ENCODE measurements at places on chromosomes 2 and 18. TPM values are rescaled to one million over a fixed set of nuclear protein-coding genes. Genes with fewer than 3 reads are reported as not detected.

DNA sequence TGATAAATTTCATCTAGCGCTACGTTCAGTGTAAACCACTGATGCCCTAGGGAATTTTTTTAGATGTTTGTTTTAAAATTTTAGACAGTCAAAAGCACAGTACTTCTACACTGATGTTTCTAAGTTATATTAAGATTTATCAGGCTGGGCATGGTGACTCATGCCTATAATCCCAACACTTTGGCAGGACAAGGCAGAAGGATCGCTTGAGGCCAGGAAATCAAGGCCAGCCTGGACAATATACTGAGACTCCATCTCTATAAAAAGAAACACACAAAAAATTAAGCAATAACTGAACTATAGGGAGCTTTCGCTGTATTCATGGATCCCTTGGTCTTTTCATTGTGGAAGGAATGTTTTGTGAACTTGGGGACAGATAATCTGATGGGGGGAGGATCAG lies 50.6 kb upstream of the MAPRE2 start:
- DNase-seq, result no peak

- DNase-seq, result no peak
Measured at GRCh38 chr2:33190393-33190937, 243.7 kb downstream of the LTBP1 start.

Gene WDR35
- 12.1 TPM for polyA plus RNA-seq

DNA sequence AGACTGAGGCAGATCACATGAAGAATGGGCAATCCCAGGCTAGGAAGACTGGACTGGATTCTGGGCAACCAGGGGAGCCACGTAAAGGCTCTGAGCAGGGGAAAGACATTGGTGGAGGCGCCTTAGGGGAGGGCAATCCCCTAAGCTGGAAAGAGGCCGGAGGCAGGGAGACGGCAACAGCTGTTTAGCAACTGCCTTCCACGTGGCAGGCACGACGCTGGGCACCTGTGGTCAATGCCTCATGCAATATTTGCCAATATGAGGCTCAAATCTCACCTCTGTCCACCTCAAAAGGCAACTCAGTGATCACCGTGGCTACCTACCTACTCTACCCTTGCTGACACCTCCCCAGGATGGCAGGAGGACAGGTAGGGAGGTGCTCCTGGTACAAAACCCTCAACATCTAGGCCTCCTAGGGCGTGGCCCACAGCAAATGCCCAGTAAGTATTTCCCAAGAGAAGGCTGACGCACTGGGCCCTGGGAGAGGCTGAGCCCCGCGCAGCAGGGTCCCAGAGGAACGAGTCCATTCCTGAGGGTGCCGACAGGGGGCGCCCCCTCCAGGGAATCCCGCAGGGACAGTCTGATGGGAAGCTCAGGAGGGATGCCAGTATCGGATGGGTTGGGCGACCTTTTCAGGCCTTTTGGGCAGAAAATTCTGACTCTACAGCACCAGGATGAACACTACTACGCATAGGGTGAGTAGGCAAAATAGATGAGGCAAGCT lies 8.9 kb downstream of the BOLA3 start:
- DNase-seq, result no peak

GRCh38 chr2:188518381-188518780 lies 226.7 kb downstream of the GULP1 start:
- DNase-seq, result no peak

GRCh38 chr18:55300421-55300935 lies 287.5 kb downstream of the TCF4 start:
- peak; percentile 65 for DNase-seq

- DNase-seq, result no peak
Measured at GRCh38 chr2:862355-862687, 88.3 kb upstream of the SNTG2 start.

DNA sequence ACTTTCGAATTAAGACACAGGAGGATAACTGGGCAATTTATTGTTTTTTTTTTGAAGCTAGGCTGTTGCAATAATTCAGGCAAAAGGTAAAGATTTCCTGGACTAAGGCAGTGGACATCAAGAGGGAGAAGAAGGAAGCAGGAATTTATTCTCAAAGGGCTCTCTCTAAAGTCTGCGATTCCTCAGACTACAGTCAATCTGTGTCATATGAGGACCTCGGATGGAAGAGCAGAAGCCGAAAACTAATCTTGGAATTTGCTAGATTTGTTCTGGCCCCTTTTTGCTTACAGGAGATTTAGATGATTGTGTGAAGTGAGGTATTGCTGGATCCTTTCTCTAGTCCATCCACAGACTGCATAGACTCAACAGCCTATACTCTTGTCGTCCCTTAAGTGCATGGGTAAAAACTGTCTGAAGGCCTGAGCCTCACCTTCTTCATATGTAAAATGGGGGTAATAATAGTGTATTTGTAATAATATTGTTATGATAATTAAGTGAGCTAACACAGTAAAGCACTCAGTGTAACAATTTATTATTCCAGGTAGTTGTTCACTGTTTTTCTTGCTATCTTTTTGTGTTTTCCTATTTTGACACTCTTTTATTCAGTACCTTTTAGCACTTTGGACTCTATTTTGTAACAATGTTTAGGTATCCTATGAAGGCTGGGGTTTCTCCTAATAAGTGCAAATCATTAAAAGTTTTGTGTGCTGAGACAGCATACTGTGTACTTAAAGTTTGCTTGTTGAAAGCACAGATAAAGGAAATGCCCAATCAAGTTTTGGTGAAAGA lies 54.2 kb upstream of the NT5C1B start:
- DNase-seq, result no peak

- no peak for DNase-seq
Measured at GRCh38 chr2:168430431-168430830, 25.6 kb upstream of the CERS6 start.

DNA sequence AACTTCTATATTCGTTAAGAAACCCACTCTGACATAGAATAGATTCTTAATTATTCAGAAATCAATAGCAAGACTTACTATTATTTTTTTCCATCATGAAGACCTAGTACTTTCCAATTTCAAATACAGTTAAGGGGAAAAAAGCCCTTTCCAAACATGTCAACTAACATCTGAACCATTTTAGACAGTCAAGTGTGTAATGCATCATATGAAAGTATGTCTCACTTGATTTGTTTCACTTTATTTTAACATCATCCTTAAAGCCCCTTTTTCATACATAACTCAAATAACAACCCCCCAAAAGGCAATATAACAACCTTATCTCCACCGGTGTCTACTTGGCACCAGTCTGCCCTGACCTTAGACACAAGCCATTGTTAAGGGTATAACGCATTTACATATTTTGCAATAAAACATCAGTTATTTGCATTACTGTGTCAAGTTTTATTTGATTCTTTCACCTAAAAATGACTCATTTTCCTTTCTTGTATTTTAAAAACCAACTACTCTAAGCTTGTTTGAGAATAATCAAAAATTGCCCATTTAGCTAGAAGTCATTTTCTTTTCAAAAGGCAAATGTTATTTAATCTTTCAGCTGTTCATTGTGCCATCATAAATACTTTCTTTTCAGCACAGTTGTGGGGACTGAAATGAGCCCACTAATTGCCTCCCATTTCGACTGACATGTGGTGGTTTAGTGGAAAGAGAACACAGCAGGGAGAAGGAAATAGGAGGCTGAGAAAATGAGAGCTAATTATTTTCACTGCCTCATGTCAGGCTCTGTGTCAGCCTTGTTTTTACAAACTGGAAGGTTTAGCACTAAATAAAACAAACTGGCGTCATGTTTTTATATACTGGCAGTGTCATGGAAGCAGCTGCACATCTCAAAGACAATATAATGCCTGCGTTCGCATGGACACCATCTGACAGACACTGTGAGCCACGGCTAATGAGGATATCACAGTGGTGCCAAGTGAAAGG lies 104.7 kb upstream of the CDCA7 start:
- no peak for DNase-seq

DNA sequence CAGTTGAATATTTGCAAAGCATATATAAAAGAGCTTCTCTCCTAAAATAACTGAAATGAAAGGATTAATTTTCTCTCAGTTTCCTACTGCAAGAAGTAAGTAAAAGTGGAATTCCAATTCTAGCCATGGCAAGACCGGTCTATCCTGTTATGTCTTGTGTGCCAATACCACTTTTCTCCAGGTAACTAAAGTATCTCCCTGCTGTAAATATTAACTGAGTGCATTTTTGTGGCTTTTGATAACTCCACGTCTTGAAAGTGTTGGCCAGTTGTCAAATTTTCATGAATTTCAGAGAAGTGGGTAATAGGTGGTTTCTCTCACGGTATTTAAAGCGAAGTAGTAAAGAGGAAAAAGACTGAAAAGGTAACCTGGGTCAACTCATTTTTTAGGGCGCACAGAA lies 225.9 kb downstream of the NEDD4L start:
- no peak for DNase-seq

- DNase-seq, result no peak
Measured at GRCh38 chr2:6069381-6069780, 377.2 kb downstream of the SOX11 start.

DNA sequence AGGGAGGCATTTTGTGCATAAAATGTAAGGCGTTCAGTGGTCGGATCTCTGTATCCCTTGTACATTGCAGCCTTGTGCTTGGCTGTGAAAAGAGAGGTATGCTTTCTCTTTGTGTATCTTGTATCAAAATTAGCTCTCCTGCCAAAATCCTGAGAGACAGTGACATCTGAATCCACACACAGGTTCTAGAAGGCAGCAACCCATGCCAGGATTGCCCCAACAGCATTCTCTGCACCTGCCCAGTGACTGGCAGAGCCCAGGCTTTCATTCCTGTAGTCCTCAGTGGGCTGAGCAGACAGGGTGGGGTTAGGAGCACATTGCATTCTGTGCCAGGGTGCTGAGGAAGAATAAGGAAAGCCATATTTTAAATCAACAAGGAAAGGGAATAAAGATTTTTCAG lies 740.3 kb upstream of the RAB6C start:
- DNase-seq, result no peak

Gene LYG2
- polyA plus RNA-seq, result not detected

Gene VSNL1
- 0.96 TPM for polyA plus RNA-seq

Gene REEP1
- 0.13 TPM for polyA plus RNA-seq

- no peak for DNase-seq
Measured at GRCh38 chr2:196248467-196249094, 77.2 kb upstream of the STK17B start.

DNA sequence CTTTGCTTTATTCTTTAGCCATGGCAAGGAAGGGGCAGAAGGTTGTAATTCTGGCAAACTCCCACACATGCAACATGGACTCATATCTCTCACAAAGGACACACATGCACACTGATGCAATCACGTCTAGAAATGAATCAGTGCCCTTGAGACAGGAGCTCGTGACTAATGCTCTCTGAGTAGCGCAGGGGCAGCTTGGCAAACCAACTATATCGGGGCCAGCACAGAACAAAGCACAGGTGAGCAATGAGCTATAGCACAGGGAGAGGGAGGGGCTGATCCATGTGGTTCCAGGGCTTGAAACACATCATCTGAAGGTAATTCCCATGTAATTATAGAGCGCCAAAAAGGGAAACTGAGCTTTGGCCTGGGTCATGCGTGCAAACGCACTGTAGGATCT lies 165.2 kb upstream of the KLF7 start:
- DNase-seq, result no peak

DNA sequence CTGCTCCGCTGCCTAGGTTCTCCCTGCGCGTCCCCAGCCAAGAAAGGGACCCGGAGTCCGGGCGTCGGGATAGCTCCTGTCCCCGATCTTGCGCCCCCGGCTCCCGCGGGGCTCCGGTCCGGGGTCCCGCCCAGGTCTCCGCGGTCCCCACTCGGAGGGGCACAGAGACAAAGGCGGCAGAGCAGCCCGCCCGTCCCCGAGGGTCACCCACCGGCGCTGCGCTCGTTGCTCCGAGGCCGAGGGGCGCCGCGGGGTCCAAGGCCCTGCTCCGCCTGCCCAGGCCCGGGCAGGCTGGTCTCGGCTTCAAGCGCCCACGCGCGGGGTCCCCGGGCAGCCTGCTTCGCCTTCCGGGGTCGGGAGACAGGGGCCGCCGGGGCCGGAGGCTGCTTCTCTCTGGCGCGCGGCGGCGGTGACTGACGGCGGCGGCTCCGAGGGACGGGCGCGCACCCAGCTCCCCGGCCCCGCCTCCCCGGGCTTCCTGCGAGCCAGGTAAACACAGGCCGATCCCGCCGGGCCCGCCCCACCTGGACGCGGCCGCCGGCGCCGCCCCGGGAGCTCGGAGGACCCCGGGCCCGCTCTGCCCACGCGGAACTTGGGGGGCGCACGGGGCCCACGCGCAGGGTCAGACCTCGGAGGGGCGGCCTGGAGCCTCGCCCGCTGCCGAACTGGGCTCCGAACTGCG lies at the start of gene MBP:
MBP (minus strand) TSS at position 415 of the 682 bp plus-strand sequence. CDS start 27,522 bp downstream, outside the sequence.
- peak; percentile 60 for DNase-seq

Gene HOXD10
- polyA plus RNA-seq, result 0.03 TPM

DNA sequence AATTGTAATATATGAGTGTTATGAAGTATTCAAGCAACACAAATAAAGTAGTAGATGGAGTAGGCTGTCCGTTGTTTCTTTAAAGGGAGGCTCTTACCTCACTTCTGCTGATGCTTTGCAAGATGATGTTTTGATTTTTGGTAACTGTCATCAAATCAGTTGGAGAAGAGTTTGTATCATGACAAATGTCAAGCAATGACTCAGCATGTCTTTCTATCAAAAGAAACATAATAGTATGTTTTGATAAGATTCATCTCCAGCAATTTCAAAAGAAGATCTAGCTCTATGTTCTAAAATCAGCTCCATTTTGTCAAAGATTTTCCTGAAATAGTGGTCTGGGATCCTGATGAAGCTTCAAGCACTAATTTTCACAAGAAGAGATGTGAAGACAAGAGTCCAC lies 25.6 kb downstream of the MAP3K19 start:
- no peak for DNase-seq

- no peak for DNase-seq
Measured at GRCh38 chr2:207231106-207231865, 65.5 kb upstream of the KLF7 start.
